Activated CD8-positive, alpha-beta memory T cell treated with anti-CD3 and anti-CD28 coated beads for 4 hours (primary cell): ENCODE measurements at places on chromosomes 11 and 22.

- no peak for DNase-seq
Measured at GRCh38 chr11:26765323-26765722, 43.5 kb upstream of the SLC5A12 start.

DNA sequence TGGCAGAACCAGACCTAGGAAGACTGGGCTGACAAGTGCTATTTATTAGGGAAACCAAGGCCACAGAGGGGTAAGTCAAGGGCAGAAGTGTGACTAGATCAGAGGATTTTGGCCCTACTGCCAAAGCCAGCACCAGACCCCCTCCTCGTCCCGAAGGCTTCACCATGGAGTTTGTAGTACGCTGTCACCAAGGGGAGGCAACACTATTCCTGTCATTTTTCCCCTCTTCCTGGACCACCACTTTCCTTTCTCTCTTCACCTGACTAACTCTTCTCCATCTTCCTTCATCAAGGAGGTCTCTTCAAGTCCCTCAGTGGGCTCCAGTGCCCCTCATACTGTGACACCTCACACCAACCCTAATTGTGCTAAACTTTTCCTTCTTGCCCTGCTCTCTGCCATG, 34.9 kb downstream of the MN1 start:
- no peak for DNase-seq

DNA sequence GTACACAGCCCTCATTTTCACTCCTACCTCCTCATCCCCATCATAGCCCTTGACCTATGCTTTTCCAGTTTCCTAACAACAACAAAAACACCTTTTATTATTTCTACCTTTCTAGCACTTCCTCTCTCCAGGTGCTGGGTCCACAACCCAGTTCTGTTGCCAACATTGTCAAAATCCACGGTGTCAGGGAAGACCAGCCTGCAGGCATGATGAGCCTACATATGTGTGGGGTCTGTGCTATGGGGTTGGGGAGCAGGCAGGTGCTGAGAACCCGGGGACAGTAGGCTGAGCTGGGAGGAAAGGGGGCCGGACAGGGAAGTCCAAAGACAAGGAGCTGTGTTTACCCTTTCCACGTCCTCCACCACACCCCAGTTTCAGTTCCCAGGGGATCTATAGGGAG, 711 bp upstream of the ZPR1 start:
- no peak for DNase-seq

- DNase-seq: no peak
Measured at GRCh38 chr11:130023204-130023603, 20.6 kb upstream of the PRDM10 start.

- DNase-seq: peak; percentile 24
Measured at GRCh38 chr11:118791961-118792569, 1.1 kb upstream of the DDX6 start.

DNA sequence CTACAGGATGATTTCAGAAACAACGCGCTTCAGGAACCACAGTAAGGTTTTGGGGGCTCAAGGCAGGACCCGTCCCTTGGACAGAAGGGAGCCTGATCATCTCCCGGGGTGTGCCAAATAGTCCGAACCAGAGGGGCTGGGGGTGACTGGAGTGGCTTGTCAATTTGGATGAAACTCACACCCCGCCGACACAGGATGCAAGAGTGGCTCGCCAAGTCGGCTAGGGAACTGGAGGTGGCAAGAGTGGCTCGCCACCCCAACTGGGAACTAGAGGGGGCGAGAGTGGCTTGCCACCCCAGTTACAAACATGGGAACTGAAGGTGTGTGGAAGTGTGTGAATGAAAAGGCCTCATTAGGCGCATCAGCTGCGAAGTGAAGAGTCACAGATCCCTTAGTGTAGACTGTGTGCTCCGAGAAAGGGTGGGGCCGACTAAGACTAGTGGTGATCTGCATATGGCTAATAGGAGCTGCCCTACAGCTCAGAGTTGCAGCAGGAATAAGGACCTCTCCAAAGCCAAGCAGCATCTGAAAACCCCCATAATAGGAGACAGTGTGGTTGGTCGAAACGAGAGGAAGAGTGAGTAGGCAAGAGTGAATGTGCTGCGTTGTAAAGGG, 26.6 kb upstream of the CPT1A start:
- no peak for DNase-seq

DNA sequence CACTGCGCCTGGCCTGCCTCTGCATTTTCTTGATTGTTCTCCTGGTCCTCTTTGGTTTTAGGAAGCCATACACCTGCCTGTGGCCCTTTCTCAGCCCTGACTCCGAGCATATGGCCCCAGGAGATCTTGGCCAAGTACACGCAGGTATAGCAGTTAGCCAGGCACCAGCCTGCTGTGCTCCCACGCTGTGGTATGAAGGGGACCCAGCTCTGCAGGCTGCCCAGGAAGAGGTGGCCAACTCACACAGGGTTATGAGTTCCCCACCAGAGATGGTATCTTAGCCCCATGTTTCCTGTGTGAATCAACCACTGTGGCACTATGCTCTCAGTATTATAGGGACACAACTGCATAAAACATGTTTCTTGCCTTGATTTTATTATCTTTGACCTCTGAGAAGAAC, 31.1 kb downstream of the SGSM3 start:
- peak; percentile 30 for DNase-seq

DNA sequence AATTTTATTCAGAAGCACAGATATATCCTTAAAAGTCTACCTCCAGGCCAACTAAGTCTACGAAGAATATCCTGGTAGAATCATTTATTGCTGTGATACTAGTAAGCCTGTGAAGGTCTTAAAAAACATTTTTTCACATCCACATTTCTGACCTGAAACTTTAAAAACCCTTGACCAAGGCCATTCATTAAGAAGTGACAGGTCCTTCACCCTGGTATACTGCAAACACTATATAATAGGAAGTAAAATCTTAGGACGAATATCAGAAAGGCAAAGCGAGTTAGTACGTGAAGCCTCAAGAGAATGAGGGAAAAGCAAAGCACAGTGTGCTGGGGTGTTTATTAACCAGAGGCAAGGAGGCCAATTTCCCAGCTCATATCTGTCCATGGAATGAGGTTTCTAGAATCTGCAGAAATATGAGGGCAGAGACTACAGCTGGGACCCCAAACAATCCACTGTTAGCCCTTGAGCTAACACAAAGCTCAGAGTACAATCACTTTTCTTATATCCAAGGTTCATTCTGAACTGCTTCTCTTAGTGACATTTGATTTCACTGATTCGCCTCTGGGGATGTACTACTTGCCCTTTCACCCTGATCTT, 71.0 kb downstream of the AMBRA1 start:
- no peak for DNase-seq

- DNase-seq: no peak
Measured at GRCh38 chr11:85752201-85752889, 58.6 kb downstream of the SYTL2 start.

DNA sequence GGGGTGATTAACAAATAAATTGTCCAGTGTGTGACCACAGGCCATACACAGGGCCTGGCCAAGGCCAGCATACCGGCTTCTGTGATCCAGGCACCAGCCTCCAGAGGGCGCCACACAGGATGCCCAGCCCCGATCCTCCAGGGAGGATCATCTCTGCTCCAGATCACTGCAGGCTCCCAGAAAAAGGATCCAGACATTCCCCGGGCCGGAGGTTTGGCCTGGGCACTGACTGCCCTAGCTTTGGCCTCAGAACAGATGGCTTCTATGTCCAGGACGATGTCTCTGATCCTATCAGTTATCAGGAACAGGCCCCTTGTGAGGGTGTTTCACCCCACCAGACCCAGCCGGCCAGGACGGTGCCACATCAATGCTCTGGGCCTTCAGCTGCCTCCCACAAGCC, 74.5 kb upstream of the LMO1 start:
- DNase-seq: no peak

DNA sequence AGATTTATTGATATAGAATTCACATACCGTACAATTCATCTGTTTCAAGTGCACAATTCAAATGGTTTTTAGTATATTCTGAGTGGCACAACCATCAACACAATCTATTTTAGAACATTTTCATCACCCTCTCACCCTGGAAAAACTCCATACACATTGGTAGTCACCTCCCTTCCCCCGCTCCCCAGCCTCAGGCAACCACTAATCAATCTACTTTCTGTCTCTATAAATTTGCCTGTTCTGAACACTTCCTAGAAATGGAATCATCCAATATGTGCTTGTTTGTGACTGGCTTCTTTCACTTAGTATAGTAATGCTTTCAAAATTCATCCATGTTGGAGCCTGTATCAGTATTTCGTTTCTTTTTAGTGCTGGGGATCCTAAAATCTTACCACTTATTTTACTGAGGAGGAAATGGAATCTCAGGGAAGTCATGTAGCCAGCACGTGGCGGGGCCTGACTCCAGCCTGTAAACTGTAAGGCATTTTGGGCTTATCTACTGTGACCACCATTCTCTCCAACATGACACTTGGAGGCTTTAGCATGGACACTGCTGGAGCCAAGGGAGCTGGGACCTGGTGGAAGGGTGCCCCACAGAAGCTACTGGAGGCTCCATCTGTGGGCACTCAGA, 905 bp upstream of the UCP3 start:
- no peak for DNase-seq

GRCh38 chr11:331358-332060, 10.8 kb upstream of the IFITM3 start:
- DNase-seq: no peak

DNA sequence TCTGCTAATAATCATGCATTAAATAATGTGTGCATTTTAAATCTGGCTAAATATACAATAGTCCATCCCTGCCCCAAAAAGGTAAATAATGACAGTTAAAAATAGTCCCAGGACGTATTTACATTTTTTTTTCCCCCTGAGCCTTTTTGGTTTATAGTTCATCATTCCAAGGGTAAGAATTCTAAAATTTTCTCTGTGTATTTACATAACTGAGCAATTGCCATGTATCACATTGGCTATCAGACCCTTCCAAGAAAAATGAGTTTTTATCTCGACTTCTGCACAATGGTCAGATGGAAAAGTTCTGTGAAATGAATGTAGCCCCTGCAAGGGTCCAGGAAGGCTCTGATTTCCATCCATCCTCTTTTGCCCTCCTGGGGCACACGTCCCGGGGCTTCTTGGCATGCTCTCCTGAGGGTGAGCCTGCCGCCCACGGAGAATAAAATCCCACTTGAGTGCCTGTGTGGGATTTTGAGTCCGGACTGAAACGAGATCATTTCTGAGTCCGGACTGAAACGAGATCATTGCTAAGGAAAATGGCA, 94.1 kb upstream of the ANO1 start:
- DNase-seq: no peak

DNA sequence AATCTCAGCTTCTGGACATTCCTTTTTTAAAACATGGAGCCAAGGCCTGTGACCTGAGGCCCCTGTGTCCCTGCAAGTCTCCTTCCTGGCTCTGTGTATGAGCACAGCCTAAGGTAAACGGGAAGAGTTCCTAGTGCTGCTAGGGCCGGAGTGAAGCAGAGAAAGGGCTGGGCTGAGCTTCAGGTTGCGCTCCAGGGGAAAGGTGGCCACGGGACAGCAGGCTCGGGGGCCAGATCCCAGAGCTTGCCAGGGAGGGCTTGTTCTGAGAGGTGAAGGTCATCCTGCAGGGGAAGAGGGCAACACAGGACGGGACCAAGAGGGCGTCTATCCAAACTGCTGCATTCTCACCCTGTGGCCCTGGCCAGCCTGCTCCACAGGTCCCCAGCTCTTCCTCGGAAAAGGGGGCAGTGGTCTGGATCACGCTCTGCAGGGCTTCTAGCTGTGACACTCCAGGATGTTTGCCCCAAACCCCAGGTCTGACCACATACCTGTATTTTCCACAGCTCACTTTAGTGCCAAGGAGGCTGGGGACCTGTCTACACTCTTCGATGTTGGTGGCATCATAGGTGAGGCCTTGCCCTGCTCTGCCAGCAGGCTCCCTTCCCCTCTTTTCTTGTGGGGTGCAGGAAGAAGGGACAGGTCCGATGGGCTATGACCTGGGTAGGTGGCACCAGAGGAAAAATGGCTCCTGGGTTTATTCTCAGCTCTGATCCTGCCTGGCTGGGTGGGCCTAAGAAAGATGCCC, 20.4 kb downstream of the SLC37A2 start:
- no peak for DNase-seq

GRCh38 chr11:133576351-133576750, 44.0 kb upstream of the OPCML start:
- DNase-seq: no peak

DNA sequence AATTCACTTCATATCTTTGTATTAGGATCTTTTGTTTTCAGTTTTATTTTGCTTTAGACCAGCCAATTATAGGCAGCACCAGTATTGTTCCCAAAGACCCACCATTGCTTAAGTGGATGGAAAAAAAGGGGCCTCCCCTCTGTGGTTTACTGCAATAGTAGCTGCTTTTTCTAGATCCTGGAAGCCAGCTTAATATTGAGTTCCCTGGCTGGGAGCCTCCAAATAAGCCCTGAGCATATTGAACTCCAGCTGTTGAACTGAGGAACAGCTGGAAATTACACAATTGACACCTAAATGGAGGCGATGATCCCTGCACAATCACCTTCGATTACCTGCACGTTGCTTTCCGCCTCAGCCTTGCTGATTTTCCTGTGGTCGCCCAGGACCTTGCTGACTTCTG, 576.0 kb downstream of the SOX6 start:
- DNase-seq: no peak

- DNase-seq: no peak
Measured at GRCh38 chr22:31148488-31148887, 8.2 kb upstream of the PLA2G3 start.

DNA sequence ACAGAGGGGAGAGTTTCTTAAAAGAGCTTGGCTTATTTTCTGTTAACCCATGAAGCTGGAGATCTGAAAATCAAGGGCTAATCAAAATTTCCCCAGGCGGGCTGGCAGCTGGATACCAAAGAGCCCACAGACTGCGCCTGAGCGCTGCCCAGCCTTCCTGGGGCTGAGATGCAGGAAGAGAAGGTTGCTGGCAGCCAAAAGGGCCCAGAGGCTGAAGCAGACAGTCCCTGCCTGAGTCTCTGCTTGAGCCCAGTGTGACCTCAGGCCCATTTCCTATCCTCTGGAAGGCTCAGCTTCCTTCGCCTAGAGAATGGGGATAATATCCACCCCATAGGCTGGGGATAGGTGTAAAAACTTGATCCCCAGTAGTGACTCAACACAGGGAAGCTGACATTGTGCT, 49.1 kb downstream of the ARRB1 start:
- DNase-seq: no peak

DNA sequence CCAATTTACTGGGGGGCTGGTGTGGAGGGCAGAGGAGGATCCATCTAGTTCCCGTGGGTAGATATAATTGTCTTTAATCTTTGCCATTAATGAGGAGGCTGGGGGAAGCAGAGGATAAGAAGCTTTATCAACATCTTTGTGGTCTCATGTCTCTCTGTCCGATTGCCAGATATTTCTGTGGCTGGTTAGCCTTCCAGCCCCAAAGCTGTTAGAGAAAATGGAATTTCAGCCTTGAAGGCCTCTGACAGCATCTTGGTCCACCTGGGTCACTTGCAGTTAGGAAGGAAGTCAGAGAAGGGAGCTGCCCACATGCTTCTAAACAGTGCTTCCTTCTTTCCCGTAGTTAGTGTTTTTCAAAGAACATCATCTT, 56.9 kb downstream of the ABTB2 start:
- no peak for DNase-seq

GRCh38 chr11:134153147-134153905, 70.4 kb downstream of the NCAPD3 start:
- DNase-seq: no peak
